ENCODE measurements at places on chromosomes 2 and 18.
A peak's percentile ranks its signal among the peaks of the same experiment; 100 is the strongest.

- ATAC-seq, result no peak
These were observed 701.4 kb downstream of the ERBB4 start for GRCh38 chr2:211837206-211837605.

GRCh38 chr2:69221512-69221911 is 165.5 kb downstream of the GFPT1 start:
- no peak for ATAC-seq

DNA sequence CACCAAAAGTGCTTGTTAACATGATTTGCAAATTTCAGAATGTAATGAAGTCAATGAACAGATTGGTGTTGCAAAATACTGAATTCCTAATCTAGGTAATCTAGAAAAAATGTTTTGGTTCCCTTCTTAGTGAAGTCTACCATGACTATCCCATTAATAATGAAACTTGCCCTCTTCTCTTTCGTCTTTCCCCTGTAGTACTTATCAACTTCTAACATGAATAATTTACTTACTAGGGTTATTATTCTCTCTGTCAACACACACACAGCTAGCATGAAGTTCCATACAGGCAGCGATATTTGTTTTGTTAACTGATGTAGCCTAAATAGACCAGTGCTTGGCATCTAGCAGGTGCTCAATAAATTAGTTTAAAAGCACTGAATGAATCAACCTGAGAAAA is 160.2 kb downstream of the NCK2 start:
- peak; percentile 86 for ATAC-seq

DNA sequence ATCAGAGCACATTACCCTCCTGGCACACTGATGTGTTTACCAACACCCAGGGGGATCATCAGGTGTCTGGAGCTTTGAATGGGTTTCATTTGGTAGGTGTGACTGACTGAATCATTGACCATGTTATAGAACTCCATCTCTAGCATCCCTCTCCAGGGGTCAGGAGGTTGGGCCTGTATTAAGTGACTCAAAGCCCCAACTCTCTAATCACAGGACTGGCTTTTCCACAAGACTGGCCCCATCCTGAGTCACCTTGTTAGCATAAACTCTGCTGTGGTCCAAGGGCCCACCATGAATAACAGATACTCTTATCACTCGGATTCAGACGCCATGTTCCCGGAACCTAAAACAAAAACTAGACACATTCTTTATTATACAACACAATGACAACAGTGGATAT is 125.9 kb upstream of the NDUFV2 start:
- no peak for ATAC-seq

- no peak for ATAC-seq
These were observed 14.8 kb upstream of the REEP1 start for GRCh38 chr2:86352137-86352726.

- ATAC-seq, result no peak
These were observed 159.7 kb downstream of the CD226 start for GRCh38 chr18:69787825-69788547.

- ATAC-seq, result peak; percentile 71
These were observed 10.8 kb downstream of the YPEL5 start for GRCh38 chr2:30157616-30158015.

DNA sequence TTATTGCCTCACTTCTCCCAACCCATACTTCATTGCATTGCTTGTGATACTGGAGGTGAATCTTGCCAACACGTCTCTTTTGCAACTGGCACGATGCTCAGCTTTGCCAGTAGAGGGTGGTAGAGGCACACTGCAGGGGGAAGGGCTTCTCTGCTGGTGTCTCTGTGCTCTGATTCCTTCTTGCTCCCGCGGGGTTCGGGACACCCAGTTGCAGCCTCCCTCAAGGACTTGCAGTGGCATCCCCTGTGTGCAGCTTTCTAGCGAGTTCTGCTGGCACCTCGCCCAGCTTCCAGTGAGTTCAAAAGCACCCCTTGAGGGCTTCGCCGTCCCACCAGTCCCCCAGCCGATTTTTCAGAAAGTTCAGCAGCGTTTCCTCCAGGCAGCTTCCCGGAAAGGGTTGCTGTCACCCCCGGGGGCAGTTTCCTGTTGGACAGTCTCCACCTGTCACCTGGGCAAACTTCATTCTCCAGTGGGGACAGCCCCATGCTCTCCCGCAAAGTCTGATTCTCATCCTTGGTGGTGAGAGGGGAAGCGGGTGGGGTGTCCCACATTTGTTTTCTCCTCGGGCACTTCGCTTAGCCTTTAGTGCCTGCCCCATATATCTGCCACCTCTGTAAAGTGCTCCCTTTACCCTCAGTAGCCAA is 35.4 kb upstream of the EN1 start:
- peak; percentile 59 for ATAC-seq

DNA sequence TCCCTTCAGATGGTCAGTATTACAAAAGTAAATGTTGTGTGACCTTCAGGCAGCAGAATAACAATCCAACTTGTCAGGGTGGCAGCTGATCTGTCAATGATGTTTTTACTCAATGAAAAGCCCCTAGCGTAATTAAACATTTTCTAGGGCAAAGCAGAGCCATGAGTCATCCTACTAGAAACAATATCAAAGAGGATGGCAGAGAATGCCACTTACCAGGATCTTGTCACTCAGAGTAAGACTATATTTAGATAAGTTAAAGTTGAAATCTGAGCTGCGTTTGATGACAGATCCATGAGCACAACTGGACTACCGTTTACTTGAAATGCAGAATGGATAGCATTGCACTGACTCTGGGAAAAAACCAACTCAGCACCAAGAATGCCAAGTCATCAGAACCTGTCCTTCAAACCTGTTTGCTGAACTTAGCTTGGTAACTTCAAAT is 612.6 kb upstream of the ACVR2A start:
- peak; percentile 10 for ATAC-seq

DNA sequence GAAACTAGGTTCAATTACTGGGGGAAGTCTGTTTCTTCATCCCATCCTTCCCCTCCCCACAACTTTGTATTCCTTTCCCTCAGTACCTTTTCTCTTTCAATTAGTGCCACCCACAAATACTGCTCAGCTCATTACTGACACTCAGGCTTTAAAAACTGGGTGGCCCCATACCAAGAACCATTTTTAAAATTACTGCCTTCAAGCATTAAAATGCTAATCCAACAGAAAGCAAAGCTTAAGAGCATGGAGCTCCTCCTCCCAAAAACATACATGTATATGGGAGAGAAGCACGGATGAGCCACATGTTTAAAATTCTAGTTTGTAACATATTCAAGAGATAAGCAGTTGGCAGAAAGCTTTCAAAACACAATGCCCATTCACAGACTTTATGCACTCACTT is 44.0 kb downstream of the IRS1 start:
- ATAC-seq, result no peak

DNA sequence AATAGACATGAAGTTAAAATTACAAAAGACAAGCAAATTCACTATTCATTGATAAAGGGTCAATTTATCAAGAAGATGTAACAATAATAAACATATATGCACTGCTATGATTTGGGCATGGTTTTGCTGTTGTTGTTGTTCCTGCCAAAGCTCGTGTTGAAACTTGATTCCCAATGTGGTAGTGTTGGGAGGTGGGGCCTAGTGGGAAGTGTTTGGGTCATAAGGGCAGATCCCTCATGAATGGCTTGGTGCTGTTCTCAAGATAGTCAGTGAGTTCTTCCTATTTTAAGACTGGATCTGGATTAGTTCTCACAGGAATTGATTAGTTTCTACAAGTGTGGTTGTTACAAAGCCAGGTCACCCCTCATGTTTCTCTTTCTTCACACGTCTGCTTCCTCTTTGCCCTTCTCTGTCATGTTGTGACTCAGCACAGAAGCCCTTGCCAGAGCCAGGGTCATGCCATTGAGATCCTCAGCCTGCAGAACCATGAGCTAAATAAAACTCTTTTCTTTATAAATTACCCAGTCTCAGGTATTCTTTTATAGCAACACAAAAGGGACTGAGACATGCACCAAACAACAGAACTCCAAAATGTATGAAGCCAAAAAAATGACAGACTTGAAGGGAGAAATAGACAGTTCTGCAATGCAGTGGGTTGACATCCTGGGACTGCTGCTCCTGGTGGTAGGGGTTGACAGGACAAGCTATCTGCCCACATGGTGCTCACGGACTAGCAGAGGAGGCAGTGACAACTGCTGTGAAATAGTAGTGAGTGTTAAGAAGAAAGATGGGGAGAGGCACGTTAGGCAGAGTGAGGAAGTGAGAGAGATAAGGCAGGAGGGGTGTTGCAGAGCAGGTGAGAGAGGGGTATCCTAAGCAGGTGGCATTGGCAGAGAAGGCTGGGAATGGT is 18.6 kb upstream of the SKA1 start:
- ATAC-seq, result peak; percentile 63

- ATAC-seq, result no peak
These were observed 11.3 kb downstream of the NT5C1B start for GRCh38 chr2:18578033-18578432.

DNA sequence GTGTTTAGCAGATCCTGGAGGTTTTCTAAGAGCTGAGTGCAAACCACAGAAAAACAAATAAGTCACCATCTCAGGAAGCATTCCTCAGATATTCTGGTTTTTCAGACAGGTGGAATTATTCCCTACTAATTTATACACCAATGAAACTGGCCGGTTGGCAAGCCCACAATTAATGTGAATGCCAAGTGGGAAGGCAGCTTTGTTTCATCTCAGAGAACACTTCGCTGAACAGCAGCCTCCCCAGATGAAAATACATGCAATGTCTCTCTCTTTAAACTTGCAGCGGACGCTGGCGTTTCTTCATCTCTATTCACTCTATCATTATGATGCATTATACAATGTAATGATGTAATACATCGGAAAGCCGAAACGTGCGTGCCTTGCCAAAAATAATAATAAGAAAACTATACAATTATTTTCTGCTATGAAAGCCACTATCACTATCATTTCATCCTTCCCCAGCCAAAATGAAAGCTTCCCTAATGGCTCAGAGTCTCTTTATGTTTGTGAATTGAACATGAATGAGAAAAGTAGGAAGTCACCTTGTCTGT is 649.4 kb downstream of the BCL11A start:
- ATAC-seq, result no peak

DNA sequence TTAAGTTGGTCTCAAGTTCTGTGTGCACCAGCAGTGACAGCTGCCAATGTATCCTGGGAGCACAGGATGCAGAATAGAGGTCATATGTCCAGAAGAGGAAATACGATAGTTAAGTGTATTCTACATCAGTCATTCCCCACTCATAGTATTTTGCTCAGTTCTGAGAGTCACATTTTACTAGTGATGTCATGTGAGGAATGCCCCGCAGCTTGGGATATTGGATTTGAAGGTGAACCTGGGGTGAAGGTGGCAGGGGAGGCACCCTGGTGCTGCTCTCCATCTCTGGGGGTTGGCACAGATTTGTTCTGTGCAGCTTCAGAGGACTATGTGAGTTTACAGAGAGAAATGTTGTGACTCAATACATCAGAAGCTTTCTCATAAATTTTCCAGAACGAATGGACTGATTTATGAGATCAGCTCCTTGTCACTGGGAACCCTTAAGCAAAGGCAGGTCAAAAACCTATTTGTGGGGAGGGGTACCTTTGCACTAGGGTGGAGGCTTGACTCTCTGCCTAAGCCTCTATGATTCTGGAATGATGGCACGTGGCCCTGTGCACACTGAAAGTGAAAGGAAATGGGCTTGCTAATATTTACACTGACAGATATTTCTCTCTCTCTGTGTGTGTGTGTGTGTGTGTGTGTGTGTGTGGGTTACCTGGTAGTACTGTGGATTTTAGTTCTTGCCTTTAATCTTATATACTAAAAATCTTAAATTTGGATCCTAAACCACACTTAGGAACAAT is 95.9 kb downstream of the NEB start:
- ATAC-seq, result peak; percentile 61

DNA sequence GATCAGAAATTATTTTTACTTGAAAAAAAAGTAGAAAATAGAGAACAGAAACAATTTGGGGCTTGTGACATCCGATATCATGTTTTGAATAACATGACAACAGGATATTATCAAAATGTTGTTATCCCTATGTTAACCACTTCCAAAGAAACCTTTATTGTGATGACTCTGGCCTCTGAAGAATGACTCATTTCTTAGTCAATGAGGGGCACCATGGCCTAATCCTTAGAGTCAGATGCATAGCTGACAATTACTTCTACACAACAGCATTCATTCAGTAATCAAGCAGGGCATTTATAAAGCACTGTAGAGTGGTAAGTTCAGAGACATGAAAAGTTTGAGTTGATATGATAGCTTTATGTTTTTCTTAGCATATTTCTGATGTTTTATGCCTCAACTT is 703.0 kb downstream of the RNF144A start:
- no peak for ATAC-seq

- ATAC-seq, result no peak
These were observed 61.2 kb upstream of the GPC1 start for GRCh38 chr2:240374085-240374907.

DNA sequence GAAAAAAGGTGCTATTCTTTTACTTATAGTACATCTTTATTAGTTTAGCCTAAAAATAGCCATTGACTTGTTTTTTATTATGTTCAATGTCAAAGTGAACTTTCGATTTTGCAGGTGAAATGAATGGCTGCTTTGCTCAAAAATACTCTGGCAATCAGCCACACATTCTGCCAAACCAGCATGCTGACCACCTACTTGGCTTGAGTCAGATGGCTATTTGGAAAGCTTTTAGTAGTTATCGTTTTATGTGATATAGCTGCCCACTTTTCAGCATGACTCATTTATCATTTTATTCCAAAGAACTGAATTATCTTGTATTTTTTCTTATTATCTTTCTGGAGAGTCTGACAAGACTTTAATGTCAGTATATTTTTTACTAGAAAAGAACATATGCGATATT is 1615.8 kb upstream of the TMEFF2 start:
- ATAC-seq, result no peak

DNA sequence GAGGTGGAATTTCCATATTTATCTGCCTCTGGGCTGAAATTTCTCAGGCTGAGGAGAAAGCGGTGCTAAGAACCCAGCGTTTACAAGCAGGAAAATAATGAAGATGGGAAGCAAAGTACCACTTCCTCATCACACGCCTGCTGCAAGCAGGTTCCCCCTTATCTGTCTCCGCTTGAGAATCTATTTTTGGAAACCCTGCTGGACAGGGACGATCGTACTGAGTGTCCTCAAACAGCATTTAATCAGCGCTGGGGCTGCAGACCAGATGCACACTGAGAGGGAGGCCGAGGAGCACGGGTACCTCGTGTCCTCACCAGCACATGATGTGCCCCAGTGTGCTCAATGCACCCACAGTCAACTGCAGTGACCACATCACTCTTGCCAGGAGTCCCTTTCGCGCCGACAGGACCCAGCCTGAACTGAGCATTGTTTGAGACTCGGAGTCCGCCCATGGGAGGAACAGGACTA is 160.4 kb downstream of the HDAC4 start:
- no peak for ATAC-seq
